ENCODE measurements at places on chromosomes 3 and 15.

DNA sequence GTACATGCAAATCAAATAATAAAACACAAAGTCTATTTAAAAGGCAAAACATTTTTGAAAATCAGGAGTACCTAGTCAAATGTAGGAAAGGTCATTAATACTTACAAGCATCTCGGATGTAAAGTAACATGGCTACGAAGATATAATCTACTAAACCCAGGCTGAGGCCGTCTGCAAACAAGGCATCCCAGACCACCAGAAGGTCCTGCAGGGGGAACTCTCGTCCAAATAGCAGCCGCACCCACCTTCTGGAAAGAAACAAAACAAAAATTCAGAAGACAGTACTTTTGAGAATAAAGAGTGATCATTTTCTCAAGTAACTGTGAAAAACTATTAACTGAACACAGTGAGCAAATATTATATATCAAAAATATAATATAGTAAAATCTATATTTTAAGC is 423.1 kb downstream of the PLCL2 start:
- DNase-seq: no peak

DNA sequence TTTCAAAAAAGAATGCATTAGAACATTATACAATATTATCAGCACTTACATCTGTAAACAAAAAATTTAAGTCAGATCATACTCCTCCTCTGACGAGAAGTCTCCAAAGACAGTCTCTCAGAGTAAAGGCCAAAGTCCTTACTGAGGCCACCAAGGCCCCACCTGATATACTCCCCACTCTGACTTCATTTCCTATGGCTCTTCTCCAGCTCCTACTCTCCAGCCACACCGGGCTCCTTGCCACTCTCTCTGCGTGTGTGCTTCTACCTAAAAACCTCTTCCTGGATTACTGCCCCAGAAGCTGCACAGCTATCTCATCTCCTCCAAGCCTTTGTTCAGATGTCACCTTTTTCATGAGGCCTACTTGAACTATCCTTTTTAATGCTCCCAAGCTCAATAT is 5.0 kb downstream of the DCP1A start:
- peak; percentile 4 for DNase-seq

- no peak for DNase-seq
Measured at GRCh38 chr15:30042556-30042955, 40.2 kb upstream of the GOLGA8J start.

DNA sequence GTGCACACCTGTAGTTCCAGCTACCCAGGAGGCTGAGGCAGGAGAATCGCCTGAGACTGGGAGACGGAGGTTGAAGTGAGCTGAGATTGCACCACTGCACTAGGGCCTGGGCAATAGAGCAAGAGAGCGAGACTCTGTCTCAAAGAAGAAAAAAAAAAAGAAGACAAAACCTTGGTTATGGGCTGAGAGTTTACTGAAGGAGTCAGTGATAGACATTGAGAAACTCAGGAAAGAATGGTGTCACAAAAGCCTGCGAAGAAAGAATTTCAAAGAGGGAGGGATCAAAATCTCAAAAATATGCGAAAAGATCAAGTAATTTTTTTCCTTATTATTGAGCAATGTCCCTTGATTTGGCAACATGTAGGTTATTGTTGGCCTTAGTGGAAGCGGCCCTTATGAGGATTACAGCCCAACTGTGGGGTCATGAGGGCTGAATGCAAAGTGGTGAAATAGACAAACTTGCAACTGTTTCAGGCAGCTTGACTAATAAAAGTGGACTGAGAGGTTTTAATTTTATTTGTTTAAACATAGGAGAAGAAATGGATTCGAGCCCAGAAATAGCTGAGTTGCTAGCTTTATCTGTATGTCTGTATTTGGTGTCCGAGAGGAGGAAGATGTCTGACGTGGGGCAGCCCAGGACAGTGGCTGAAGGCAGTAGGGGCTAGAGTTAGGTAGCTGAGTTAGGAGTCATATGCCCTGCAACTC is 18.8 kb upstream of the CELF6 start:
- no peak for DNase-seq

DNA sequence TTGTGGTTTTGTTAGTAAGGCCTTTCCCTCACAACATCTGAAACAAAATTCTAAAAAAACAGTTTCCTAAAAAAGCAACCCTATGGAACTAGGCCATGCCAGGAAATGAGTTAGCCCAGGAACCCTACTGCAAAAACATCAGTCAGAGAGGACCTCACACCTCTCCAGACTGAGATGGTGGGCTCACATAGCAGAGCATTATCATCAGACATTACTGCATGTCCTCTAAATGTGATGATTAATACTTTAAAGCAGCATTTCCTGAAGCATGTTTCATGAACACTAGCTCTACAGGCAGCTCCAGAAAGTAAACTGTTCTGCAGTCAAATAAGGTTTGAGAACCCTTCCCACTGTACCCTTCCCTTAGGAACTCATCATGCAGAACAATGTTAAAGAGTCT is 232.3 kb upstream of the MRPL3 start:
- DNase-seq: no peak

DNA sequence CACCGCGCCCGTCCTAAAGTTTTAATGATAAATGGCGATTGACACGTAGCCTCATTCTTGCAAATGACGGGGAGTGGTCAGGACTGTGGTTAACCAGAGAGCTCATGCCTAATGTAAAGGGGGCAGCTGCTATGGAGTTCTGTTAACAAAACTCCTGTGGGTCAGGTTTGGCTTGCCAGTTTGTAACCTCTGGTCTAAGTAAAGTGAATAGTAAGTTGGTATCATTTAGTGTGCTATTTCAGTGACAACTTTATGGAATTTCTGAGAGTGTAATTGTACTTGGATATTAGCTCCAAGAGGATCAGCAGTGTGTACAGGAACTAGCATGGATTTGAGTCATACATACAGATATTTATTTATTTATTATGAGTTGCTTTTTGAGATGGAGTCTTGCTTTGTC is 87.9 kb downstream of the RGMA start:
- DNase-seq: no peak

GRCh38 chr3:9399746-9400145 is 2.3 kb downstream of the SETD5 start:
- DNase-seq: peak; percentile 35

DNA sequence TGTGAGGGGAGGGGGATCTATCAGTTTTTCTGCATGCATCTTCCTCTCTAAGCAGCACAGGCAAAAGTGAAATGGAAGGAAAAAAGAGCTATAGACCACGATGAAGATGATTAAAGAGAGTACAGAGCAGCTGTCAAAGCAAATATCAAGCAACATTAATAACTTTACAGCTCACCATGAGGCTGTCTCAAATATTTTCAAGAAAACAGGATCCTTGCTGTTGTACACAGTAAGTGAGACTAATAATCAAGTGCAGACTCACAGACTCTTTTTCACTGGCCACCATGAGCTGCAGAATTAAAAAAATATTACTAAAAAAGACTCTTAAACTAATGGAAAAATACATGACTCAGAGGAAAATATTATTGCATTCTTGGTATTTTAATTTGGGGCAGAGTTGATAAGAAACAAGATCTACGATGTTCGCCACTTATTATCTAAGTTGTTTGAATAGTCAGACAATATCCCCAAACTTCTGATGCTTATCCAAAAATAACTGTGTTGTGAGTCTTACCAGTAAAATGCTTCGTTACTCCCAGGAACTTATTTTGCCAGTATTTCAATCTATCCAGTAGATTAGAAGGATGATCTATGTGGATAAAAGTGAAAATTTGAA is 817.5 kb upstream of the ALCAM start:
- no peak for DNase-seq

DNA sequence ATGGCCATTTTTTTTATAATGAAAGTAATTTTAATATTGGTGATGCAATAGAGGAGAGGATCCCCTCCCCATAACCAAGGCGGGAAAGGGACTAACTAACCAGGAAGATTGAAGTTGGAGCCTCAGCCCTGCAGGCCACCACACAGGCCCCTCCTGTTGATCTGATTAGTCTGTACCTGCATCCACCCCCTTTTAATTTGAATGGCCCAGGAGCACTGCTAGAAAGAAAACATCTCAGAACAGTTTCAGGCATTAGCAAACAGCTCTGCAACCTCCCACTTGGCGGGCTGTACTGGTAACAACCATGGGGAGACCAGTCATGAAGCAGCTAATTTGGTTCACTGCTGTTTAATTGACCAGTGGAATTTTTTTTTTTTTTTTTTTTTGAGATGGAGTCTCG is 10.3 kb downstream of the CAV3 start:
- no peak for DNase-seq

GRCh38 chr3:132029182-132029902 is 5.5 kb downstream of the CPNE4 start:
- peak; percentile 79 for DNase-seq

DNA sequence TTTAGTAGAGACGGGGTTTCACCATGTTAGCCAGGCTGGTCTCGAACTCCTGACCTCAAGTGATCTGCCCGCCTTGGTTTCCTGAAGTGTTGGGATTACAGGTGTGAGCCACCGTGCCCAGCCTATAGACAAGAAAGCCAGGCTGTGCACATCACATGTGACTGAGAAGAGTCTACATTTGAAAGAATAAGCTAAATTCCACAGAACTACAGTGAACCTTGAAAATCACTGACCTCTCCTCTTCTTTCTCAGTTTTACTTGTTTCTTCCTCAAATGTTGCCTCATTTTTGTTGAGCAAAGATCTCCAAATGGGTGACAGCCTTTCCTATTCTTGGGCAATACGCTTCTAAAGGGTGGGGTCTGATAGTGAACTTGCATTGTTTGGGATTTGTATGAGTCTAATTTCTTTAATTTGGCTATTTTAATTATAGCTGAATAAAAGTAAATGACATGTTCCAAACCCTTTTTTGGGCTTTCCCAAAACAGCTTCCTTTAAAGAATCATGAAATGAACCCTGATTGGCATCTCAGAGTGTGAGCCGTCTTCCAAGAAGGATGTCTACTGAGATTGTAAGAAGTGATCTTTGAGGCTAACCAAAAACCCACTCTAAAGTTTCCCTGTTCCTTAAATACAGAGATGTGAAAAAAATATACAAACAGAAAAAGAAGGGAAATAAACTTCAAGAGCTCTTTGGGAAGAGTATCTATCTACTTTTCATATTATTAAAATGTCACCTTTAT is 21.6 kb upstream of the SPTBN5 start:
- no peak for DNase-seq

- DNase-seq: no peak
Measured at GRCh38 chr3:116423374-116423773, 21.9 kb downstream of the LSAMP start.

GRCh38 chr15:97014001-97014400 is 683.5 kb downstream of the NR2F2 start:
- DNase-seq: no peak

DNA sequence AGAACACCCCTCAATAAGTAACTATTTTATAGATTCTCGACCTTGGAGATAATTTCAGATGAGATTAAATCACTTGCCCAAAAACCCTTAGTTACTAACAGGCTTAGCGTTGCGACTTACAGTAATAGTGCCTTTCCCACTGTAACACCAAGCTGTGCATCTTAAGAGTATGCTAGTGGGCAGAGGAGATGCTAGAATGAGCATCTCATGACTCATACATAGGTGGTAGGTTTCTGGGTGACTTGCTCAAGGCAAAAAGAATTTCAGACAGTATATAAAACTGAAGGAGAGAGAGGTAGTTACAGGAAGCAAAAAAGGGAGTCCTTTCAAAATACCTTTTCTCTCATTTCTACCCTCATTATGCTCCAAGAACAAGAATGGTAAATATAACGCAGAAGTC is 3.9 kb downstream of the KATNBL1 start:
- no peak for DNase-seq

- peak; percentile 77 for DNase-seq
Measured at GRCh38 chr15:75023872-75024636, 664 bp downstream of the PPCDC start.

GRCh38 chr3:51789437-51789836 is 10.4 kb upstream of the IQCF6 start:
- DNase-seq: no peak

GRCh38 chr3:87793337-87793877 is 265.4 kb downstream of the CGGBP1 start:
- DNase-seq: no peak

DNA sequence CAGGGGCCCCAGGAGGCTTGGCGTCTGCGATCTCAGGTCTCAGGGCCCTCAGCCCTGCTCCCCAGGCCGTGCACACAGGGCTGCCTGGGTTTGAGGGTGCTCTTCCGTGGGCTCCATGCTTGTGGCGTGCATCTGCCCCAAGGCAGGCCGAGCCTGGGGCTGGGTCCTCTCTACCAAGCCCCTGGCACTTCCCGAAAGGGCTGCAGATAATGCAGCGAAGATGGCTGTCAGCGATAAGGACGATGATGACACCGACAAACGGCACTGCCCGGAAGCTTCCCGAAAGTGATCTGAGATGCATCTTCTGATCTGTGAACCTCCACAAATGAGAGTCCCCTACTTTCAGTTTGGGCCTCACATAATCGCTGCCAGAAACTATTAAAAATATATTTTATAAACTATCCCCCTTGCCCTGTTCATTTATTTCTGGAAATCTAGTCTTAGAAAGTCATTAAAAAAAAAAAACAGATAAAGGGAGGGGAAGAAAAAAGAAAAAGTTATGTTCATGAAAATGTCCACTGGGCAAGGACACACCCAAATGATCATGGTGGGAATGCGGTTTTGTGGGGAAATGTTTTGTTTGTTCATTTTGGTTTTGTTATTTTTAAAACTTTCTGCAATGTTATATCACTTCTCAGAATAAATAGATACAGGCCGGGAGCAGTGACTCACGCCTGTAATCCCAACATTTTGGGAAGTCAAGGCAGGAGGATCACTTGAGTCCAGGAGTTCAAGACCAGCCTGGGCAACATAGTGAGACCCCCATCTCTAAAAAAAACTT is 51.5 kb downstream of the RPN1 start:
- no peak for DNase-seq

DNA sequence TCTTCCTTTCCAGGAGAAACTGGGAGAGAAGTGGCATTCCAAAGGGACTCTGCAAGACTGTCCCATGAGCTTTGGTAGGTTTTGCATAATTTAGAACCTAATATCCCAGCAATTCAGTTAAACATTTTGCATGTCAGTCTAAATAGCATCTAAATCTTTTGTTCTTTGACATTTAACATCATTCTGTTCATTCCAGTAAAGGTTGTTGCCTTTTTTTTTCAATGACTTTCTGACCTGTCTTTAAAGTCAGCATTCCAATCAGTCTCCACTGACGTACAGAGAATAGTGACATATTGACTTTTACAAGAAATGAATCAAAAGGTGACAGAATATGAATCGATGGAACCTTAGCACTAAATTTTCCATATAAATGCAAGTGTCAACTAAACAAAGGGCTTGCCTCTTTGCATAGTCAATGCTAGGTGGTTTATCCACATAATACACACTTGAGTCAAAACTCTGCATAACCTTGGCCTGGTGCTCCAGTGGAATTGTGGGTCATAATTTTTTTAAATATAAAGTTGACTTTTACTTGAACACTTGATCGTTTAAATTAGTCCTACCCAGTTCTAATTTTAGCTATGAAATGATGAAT is 370.1 kb downstream of the CNTN6 start:
- DNase-seq: no peak

Data from Kasumi-1 (cell line).